ENCODE measurements at places on chromosomes 13 and 19.

- DNase-seq, result no peak
Observed at GRCh38 chr13:80386002-80386401, 45.1 kb upstream of the SPRY2 start.

GRCh38 chr13:111437856-111438547 lies 117.6 kb downstream of the TEX29 start:
- DNase-seq, result no peak

DNA sequence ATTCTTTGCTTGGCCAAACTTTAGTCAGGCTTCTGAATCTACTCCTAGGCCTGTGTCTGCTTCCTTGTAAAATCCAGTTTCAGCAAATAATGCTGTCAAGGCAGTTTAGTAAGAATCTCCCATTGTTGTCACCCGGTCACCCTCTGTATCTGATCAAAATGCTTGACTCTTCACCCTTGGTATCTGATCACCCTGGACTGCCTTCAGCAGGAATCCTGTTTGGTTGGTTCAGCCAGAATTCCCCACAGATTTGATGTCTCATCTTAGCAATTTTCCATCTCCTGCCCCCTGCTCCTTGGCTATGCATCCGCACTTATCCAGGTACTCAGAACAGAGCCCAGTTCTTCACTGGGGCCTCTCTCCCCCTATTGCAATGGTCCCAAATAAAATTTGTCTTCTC lies 172.4 kb upstream of the UBL3 start:
- DNase-seq, result no peak

DNA sequence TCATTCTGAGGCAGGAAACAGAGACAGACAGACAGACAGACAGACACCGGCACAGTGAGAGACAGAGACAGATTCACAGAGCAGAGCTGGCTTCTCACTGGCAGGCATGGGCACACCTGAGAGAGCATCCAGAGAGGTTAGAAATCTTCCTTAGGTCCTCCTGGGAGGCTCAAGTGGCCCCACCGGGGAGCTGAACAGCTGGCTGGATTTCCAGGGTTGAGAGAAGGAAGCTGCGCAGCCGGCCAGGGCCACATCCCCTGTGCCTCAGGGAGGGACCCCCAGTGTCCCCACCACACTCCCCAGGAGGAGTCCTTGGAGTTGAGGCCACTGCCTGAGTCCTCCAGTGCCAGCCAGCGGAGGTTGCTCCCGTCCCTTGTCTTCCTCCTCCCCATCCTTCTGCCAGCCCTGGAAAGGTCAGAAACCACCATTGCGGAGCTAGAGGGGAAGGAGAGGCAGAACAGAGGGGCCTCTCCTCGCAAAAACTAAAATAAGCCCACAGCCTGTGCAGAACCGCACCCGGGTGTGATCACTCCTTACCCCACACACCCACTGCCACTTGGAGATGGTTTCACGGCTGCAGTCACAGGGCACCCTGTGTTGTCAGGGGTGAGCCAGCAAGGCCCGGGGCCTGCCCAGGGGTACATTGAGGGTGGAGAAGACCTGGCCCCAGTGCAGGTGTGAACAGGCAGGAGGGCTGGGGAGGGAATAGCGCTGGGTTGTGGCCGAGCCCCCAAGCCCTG lies 4.2 kb downstream of the FFAR3 start:
- no peak for DNase-seq

- DNase-seq, result no peak
Observed at GRCh38 chr19:35318679-35319448, 10.1 kb upstream of the CD22 start.

Data from fibroblast of skin of left biceps (primary cell).